ENCODE measurements at places on chromosomes 12 and 14.

GRCh38 chr12:32179011-32179395 lies 72.4 kb downstream of the BICD1 start:
- no peak for DNase-seq

DNA sequence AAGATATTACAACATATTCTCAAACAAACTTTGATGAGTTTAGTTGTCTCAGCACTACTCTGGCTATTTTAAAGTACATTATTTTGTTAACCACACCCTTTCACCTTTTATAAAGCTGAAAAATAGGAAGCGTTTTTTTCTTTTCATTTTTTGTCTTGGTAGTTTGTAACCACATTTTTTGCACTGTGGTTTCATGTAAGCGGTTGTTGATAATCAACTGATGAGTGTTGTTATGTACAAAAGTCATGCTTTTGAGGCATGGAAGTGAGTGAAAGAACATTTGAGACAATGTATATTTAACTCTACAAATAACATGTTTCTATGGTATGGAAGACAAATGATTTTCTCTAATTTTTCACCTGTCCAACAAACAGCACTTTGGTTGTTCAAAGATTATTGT lies 52.1 kb upstream of the ATP2B1 start:
- DNase-seq = no peak

DNA sequence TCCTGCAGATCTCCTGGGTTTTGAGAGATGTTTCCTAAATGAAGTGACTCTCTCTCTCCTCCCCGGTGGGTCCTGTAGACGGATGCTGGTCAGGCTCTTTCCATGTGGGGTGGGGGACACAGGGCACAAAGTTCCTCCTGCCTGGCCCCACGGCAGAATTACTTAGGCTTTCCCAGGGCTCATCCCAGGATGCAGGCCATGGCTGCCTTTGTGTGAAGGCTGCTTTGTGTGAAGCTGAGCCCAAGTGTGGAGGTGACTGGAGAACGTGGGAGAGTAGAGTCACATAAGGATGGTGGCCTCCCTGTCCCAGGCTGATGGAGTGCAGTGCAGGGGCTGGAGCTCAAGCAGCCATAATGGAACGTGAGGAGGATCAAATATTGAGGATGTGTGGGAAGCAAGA lies 200.2 kb downstream of the ADGRD1 start:
- DNase-seq = no peak

DNA sequence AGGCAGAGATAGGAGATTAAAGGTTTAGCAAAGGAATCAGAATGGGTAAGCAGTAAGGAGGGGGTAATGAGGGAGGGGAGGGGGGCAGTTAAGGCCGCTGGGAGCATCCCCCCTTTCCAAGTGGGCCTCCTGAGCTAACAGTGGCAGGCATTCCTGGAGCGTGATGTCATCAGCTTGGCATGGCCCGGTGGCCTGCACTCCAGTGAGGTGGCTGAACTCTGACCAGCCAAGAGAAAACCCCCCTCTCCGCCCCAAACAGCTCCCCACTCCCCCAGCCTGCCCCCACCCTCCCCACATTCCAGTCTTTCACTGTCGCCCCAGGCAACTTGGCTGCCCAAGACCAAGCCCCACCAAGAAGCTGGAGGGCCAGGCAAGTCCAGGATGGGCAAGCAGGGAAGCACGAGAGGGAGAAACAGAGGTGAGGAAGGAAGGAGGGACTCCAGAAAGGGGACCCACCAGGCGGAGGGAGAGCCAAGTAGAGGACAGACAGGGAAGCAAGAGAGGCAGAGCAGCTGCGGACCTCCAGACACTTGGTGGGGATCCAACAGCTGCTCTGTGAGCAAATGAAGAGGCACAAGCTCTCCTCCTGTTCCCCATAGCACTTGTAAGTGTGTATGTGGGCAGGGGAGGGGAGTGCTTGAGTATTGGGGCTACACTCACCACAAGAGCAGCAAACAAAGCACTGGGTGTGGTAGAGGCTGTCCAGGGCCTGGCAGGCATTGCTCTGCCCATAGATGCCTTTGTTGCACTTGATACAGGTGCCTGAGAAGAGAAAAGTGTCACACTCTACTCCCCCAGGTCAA lies 4.5 kb downstream of the AJUBA start:
- DNase-seq = no peak

GRCh38 chr12:110351119-110351518 lies 52.4 kb downstream of the ANAPC7 start:
- no peak for DNase-seq

DNA sequence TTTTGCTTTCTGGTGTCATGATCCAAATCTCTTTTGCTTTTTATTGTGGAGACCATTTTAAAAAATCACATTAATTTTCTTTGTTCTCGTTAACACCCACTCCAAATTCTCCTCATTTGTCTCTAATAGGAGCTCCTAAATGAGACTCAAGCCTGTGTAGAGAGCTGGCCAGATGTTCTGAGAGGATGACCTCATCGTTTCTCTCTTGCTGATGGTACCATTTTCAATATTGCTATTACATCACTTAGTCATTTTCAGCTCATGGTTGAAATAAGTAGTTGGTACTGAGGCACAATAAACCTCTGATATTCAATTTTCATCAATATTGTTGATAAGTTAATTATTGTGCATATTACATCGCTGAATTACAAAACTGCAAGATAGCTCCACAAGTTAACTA lies 31.5 kb downstream of the SPTB start:
- no peak for DNase-seq

- DNase-seq = peak; percentile 32
Measured at GRCh38 chr12:69284131-69284530, 44.8 kb downstream of the CPSF6 start.

- DNase-seq = no peak
Measured at GRCh38 chr12:109900752-109901580, 892 bp downstream of the TCHP start.

DNA sequence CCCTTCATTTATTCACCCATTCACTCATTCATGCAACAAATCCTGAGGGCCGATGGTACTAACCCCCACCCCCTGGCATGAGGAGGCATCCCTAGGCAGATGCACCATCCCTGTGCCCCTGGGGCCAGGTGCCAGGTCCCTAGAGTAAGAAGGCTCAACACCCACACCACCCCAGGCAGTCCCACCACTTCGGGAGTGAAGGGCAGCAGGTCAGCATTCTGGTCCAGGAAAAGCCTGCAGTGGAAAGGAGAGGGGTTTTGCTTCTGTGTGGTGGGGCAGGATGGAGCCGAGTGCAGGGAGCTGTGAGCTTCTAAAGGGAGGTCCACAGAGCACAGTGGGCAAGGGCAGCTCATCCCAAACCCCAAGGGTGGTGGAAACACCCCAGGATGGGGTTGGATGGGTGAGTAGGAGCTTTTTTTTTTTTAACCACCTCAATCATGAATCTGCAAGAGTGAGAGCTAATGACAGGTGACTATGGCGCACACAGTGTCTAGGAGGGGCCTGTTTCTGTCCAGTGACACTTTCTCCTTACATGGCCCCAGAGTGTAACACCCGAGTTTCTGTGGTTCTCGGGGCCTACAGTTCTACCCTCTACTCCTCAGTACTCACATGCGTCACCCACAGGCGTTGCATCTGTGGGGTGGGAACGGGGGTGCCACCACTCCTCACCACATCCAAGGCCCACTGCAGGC lies 414.3 kb downstream of the TMEM121 start:
- no peak for DNase-seq

DNA sequence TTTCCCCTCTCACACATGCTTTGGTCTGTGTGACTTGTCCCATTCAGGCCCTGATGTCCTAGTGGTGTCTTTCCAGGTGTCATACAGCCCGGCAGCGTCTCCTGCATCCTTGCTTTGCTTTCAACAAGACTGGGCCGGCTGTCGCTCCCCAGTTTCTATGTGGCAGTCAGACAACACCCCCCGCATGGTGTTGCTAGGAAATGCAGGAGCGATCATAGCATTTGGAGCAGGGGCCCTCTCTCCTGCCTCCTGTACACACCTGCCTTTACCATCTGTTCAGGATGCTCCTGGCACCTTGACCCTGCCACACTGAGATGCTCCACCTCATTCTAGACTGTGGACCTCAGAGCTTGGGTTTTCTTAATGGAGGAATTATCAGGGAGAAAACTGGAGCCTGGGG lies 29.5 kb downstream of the CACNA1C start:
- no peak for DNase-seq

DNA sequence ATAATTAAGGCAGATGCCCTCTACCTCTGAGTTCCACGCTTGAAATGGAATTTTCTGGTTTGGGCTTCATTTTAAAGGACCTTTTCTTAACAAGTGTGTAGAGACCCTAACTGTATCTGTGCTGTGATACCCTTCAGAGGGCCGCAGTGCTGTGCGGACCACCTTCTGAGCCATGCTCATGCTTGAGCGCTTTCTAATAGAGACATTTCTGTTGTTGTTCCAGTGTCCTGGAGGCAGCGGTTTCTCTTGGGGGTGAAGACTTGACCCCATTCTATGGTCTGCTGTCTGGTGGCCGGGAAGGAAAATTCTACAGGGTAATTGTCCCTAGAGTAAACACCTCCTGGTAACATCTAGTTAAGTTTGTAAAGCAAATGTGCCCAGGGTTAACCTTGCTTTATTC lies 46.7 kb upstream of the BCL7A start:
- no peak for DNase-seq

DNA sequence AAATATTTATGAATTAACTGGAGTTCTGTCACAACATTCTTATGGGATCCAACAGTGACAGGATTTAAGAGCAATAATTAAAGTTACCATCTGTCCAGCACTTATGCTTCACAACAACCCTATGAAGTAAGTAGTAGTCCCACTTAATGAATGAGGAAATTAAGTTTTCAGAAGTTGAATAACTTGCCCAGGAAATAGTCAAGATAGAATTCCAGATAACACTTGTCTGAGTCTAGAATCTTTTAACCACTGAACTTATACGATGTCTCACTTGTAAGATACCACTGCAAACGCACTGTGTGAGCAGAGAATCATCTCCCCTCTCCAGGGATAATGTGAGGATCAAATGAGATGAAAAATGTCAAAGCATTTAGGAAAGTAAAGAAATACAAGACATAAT lies 3.3 kb upstream of the TTC9 start:
- no peak for DNase-seq

GRCh38 chr12:16788506-16789203 lies 182.7 kb upstream of the LMO3 start:
- no peak for DNase-seq

DNA sequence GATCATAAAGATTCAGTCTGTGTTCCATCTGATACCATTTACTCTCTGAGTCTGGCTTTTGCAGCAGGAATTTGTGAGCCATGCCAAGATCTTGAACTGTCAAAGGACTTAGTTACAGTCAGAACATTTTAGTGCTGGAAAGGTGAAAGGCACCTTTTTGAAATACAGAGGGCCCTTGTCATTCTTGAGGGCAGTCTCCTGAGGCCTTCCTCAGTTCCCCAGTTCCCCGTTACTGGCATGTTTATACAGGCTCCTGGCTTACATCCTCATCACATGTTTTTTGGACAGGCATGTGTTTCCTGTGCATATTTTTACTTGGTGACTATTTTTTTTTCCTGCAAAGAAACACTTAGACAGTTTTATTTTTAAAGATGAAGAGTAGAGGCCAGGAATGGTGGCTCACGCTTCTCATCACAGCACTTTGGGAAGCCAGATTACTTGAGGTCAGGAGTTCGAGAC lies 21.0 kb downstream of the CFAP54 start:
- no peak for DNase-seq

DNA sequence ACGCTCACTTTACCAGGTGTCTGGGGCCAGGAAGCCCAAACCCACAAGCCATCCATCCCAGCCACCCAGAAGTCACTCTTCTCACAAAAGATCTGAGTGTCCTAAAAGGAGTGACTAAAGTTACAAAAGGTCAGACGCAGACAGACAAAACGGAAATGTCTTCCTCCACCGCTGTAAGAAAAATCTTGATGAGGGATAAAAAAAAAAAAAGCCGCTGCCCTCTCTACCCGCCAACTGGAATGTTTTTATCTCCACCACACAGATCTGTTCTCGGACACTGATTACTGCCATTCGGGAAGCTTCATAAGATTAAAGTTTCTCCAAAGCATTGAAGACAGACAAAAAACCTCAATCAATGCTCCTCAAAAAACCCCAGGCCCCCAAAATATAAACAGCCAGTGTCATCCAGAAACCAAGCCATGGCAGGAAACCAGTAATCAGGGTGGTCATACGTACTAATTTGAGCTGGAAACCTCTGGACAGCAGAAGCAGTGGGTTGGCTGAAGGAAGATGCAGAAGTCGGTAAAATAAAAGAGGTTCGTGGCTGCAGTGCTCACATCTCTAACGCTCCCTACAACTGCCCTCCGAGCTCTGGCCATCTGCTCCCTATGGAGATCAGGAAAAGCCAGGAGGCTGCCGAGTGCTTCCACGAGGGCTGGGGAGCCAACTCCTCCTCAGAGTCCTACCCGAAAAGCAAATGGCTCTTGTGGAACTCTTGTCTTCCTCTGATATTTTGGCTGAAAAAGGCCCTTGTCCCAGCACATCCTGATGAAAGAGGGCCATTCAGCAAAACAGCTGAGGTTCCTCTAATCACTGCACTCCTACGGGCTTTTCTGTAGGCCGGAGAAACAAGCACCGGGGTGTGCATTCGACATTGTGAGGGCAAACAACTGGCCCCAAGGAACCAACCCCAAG lies 30.3 kb downstream of the SSH1 start:
- DNase-seq = no peak

DNA sequence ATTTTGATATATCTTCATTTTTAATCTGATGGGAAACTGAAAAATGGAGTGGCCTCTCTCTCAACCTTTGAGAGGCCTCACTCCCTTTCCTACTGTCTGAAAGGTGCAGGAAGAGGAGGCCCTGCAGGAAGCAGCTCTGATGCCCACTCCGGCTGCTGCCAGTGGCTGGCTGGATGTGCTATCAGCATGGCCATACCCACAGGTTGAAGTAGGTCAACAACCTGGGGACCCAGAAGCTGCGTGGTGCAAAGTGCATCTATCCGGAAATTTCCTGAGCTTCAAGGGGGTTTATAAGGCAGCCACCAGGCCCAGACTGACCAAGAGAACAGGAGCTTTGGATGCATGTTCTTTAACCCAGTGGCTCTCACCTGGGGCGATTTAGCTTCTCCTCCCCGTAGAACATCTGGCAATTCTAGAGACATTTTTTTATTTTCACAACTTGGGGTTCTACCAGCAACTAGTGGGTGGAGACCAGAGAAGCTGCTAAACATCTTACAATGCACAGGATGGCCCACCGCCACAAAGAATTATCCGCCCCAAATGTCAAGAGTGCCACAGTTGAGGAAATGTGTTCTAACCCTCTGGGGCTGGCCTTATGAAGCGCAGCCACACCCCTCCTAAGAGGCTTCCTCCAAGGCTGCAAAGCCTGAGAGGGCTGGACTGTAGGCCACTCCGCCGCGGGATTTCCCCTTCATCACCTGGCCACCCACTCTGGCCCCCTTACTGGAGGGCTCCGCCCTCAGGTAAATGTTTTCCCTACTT lies 8.2 kb upstream of the BATF start:
- no peak for DNase-seq

- no peak for DNase-seq
Measured at GRCh38 chr12:54240971-54241588, 38.8 kb downstream of the CBX5 start.

DNA sequence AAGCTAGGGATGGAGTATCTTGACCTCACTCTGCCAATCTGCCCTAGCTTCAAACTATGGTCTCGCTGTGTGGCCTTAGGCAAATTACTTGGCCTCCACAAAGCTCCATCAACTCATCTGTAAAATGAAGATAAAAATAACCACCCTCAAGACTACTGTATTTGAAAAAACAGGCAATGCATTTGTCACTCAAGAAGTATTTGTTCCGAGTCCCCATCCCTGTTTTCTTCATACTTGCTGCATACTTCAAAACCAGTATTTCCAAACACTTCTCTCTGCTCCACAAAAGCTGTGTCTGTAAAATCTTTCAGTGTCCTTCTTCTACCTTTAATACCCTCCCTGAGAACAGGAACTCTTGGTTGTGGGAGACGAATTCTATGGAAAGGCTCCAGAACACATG lies 47.9 kb downstream of the GTF2A1 start:
- no peak for DNase-seq

All from activated T-cell treated with anti-CD3 and anti-CD28 coated beads, Interleukin-2, amount 50 U/mL, for 1 hour (primary cell).